ENCODE measurements at places on chromosomes 2 and 18.
A peak's percentile ranks its signal among the peaks of the same experiment; 100 is the strongest.

- DNase-seq, result no peak
These were observed 1056.6 kb upstream of the CHAC2 start for GRCh38 chr2:52710810-52711618.

DNA sequence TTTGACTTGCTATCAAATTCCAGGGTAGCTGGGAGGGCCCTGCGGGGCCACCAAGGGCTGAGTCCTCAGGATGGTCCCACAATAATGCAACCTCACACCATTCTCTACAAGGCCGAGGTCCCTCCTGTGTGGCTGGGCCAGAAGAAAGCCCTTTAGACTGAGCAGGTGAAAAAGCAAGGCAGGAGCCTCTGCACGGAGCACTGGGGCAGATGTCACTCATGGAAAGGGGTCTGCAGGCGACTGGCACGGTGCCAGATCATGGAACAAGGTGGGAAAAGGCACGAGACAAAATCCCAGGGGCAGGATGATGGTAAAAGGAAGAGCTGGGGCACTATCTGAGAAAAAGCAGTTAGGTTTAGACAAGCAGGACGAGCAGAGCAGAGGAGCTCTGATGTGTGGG, 16.1 kb downstream of the HJURP start:
- DNase-seq, result no peak

DNA sequence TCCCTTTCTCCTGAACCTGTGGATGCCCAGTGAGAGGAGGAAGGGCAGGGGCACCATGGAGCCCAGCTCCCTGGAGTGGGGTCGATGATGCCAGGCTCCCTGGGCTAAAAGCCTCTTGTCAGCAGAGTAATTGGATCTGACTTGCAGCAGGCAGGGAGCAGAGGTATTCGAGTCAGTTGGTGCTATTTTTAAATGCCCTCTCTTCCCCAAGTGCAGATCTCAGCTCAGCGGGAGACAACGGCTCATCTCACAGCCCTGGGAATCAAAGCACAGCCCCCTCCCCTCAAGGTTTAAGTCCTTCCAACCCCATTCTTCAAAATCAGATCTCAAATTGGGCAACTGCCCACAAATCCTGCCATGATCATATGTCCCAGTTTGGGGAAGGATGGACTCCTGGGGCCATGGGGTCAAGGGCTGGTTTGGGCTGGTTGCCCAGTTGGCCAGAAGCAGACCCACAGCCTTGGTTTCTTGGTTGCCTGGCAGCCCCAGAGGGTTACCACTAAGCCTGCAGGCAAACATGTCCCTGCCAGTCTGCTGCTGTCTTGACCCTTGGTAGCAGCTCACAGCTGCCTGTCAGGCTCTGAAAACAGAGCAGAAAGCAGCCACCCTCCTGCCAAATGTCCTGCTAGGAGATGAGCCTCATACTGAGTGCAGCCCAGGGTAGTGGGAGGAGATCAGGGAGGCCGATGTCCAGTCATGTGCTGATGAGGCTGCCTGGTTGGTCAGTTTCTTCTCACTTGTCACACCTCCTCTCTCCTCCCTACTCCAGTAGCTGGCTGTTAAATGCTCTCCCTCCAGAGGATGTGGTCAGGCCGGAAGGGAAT, 244.9 kb downstream of the LOXHD1 start:
- DNase-seq, result no peak

GRCh38 chr2:239781454-239781853, 243.7 kb downstream of the NDUFA10 start:
- no peak for DNase-seq

GRCh38 chr2:97011977-97012569, 25.7 kb upstream of the FAM178B start:
- DNase-seq, result peak; percentile 59

DNA sequence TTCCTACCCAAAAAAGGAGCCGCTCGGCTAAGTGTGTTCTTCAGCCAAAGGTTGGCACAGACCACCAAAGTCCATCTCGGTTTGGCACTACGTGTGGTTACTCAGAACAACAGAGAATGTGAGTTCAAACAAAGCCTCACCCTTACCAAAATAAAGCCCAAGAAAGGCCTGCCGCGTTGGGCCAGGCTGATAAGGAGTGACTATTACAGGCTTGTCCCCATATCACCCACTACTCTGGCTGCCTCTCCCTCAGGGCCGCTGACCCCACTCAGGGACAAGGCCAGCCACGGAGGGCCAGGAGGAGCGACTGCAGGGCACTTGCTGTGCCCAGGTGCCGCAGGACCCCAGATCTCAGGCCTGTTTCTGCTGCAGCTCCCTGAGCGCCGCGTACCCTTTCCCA, 13.8 kb downstream of the HS1BP3 start:
- DNase-seq, result no peak

DNA sequence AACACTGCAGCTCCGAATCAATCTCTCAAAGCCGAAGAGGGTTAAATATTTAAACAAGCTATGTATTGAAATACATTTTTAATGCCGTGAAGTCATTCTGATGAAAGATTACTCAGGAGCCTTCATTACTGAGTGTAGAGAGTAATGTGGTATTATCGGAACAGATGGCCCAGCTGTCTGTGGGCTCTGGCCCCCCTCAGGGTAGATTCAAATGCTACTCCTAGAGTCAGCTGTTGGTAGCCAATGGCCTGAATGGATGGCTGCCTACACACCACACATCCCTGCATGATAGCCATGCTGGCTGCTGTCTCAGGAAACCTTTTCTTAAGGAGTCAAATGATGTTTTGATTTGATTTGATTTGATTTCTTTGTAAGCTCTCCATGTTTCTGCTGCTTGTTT, 732.3 kb upstream of the CELF4 start:
- DNase-seq, result no peak

DNA sequence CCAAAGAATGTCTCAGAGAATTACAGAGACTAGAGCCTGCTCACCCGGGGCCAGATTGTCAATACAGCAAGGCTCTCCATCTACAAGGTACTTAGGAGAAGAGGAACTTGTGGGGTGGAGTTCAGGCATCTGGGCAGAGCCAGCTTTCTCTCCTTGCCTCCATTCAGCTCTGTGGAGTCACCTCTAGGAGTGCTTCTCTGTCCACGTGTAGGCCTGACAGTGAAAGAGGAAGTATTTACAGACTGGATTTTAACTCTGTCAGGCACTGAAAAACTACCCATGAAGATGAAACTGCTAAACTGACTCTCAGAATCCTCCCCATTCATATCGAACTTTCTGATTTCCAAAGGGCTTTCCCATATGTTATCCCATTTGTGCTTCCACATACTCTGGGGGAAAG, 315.6 kb downstream of the SETBP1 start:
- no peak for DNase-seq

DNA sequence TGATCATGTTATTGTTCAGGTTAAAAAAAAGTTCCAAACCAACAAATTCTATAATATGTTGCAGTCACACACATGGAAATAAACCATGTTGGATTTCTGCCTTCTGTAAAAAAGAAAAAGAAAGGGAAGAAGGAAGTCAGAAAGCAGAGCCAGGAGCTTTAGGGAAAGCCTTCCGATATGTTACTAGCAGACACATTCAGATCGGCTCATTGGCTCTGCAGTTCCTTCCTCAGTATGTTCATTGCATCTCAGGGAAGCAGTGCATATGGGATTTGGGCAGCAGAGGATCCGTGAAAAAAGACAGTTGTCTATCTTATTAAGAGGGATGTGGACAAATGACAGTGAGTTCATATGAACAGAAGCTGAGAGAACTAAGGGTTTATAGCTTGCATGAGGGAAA, 68.1 kb downstream of the KIF5C start:
- no peak for DNase-seq

GRCh38 chr2:235950473-235950809, 217.7 kb downstream of the GBX2 start:
- DNase-seq, result no peak

DNA sequence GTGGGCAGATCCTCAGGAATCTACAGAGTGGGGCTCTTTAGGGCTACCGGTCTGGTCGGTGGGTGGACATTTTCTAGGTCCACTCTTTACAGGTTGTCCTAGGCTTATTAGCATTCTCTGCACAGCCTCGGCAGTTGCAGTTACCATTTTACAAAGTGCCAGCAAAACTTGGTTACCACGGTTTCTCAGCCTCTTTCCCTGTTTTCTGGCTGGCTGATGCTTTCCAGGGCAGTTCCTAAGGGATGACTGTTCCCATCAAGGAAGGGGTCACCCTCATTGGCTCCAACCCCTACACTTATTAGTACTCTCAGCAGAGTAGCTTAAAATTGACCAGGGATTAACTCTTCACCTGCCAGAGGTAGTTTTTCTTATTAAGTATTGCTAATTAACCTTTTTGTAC, 2.0 kb upstream of the AQP4 start:
- no peak for DNase-seq

DNA sequence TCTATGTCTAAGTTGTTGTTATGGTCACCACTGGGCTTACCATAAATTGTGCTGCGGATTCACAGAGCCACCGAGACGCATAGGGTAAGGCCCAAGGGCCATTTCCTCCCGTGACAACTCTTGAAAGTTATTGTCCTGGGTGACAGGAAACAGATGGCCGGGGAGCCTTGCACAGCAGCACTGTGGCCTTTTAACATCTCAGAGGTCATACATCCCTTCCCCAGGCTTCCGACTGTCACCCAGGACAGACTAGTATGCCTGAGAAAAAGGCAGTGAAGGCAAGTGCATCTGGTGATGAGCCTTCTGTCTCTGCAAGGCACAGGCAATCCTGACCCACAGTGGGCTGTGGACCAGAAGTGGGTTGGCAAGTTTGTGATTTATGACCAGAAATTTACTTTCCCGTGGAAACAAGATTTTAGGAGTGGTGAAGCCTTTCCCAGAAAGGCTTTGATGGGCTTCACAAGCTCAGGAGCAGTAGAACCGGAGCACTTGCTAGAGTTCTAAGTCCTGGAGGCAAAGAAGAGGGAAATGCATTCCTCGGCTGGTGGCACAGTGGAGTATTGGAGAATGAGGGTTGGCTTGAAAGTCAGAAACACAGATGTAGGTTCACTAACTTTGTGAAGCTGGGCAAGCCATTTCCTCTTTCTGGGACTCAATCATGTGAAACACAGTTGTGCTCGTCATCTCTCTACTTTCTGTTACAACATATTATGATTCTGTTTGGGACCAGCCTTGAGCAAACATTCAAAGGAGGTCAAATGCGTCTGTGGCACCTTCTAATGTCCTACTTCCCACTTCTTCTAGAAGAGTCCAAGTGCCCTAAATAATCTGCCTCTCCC, 2.0 kb upstream of the CAPN14 start:
- no peak for DNase-seq

DNA sequence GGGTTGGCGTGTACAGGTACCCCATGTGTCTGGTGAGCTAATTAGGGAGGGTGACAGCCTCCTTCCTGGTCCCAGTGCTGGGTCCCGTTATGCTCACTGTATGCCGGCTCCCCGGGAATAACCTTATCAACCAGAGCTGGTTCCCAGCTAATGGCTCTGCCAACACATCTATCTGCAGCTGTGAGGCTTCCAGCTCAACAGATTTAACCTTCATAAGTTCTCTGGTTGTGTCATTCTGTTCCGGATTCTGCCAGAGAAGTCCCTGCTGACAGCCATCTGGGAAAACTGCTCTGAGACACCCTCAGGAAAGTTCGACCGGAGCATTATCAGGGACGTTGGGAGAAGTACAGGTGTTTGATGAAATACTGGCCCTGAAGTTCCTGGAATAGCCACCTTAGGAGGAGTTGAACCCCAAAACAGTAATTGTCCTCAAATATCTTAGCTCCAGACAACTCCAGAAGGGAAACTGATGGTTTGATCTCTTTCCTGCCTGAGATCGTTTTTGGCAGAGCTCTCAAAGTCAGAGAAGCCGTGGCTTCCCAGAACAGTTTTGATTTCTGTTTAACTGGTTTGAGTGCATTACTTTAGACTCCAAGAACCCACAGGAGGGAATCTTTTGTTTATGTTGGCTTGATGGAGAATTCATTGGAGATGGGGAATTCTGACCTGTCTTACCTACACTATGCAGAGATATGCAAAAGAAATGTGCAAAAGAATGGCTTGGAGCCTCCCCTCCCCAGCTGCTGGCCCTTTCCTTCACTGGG, 39.4 kb upstream of the TXNDC2 start:
- DNase-seq, result no peak

DNA sequence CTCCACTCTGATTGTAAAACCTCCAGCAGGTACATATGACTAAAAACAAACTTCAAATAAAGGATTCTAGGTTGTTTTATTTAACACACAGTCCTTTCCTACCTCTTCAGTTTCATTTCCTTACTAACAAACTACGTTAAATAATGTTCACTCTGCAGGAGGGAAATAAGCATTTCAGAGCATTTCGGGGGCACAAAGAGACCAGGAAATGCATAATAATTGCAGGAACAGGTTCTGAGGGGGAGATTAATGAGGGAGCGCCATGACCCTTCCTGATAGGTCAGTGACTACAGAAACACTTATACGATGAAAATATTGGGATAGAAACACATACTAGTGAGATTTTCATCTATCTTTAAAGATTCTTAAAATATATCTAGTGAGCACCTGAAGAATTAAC, 416.6 kb downstream of the NRXN1 start:
- DNase-seq, result no peak

GRCh38 chr2:172943539-172943938, 132.1 kb upstream of the MAP3K20 start:
- no peak for DNase-seq

DNA sequence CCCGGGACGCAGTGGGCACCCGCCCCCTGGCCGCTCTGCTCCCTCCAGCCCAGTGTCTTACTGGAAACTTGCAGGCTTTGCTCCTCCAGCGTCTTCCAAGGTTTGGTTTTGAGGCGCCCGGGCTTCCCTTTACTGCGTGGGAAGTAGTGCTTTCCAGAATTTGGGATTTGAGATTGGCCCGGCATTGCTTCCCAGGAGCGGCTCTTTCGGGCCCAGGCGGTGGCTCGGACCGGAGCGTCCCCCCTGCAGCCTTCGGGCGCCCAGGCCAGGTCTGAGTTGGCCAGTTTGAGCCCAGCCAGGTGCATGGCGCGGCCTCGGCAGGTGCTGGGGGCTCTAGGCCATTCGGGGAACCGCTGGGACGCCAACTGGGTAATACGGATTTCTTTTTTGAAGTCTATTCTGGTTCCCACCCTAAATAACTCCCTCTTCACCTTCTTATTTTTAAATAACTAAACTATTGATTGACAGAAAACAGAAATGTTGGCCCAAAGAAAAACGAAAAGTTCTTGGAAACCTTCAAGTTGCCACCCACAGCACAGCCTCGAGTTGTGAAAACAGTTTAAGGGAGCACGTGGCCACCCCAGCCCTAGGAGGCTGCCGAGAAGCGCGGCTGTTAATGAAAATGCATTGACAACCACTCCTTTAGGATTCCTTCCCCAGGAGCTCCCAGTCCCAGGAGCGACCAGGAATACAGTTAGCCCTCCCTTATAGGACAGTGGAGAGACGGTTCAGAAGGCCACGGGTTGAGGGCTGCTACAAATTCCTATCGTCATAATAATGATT, 766 bp downstream of the SNTG2 start:
- no peak for DNase-seq

All from fibroblast of skin of right quadriceps (primary cell).